Karpas-422 (cell line): ENCODE measurements at places on chromosomes 1 and 21. TPM values are rescaled to one million over a fixed set of nuclear protein-coding genes. Genes with fewer than 3 reads are reported as not detected.

DNA sequence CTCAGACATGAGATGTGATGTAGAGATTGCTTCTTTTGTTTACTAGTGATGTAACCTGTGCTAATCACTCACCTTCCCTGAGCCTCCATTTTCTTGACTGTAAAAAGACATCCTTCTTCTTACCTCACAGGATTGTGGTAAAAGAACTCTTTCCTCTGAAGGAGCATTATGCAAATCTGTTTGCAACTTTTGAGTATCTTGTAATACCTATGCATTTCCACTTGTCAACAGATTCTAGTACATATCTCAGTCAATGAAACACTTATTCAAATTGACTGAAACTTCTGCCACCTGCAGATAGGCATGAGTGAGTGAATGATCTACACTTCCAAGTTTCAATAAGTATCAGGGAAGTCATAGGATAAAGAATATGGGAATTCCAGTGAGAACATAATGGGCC is 174.7 kb downstream of the HHIPL2 start:
- DNase-seq, result no peak

DNA sequence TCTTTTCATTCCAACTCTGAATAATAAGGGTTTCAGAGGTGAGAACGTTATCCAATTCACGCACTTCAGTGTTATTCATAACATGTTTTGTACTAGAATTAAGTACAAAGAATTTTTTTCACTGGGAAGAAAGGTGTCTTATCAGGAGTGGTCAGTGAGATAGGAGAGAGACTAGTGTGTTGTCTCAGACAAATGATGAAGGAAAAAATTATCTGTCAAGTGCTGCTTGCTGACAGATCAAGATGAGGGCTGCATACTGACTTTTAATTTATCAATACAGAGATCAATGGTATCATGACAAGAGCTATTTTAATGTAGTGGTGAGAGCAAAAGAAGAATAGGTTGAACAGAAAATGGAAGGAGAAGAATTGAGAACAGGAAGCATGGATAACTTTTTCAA is 402.4 kb downstream of the KCNT2 start:
- no peak for DNase-seq

The SYT14 gene
- not detected in 2 replicates for total RNA-seq

GRCh38 chr1:40232444-40232843 is 15.3 kb upstream of the TMCO2 start:
- DNase-seq, result peak; percentile 85

- no peak for DNase-seq
Measured at GRCh38 chr1:89723863-89724262, 90.9 kb downstream of the LRRC8C start.

DNA sequence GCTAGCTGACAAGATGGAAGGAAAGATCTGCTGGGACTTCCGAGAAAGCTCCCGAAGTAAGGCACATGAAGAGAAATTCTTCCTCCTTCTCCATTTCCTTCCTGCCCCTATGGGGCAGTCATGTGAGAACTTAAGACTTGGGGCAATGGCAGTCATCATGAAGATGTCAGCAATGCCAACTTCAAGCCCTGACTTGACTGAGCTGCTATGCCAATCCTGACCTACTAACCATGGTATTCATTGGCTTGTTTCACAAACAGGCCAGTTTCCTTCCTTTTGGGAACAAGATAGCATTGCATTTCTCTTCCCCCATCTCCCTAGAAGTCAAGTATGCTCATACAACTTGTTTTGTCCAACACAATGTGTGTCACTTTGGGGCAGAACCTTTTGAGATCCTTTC is 25.5 kb downstream of the GRIK1 start:
- no peak for DNase-seq

The VTCN1 gene
- total RNA-seq, result not detected in 2 replicates

The SYPL2 gene
- total RNA-seq, result not detected in 2 replicates

The WDR64 gene
- total RNA-seq, result not detected in 2 replicates

DNA sequence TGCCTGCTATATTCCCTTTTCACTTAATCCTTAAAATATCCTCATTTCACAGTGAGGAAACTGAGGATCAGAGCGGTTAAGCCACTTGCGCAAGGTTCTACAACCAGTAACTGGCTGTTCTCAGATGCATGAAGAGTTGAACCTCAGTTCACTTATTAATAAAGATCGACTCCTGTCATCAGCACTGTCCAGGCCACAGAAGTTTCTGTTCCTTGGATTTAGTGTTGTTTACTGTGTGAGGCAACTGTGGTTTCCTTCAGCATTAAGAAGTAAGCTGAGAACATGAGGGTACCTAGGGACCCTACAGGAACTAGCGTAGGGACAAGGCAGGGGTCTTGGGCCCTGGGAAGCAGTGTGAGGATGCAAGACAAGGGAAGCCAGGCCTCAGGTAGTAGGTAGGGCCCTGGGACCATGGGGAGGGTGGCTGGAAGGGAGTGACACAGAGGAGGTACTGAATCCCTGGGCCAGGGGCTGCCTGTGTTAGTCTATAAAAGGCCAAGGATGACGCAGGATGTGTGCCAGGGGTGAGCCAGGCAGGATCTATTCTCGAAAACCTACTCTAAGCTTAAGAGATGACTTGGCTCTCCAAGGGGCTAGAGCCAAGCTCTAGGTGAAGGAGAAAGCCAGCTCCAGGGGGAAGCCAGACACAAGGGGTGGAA is 181.2 kb upstream of the CSF3R start:
- DNase-seq, result no peak

The MAP3K7CL gene
- 34.8 and 38.3 TPM in 2 replicates for total RNA-seq
